Caco-2 (cell line): ENCODE measurements at places on chromosomes 5 and 9.

DNA sequence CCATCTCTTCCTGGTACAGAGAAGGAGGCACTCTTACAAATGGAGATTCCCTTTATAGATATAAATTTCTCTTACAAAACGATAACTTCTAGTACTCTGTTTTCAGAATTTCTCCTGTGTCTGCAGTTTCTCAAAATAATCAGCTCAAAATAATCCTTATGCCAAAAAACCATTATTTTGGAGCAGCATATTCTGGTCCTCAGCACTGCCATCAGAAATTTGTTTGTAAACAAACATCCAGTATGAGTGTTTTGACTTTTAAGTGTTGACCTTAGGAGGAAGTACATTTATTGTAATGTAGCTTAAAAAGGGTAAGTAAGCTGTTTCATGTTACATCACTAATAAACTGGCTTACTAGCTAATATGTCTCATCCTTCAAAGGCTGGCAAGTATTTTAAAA is 52.8 kb upstream of the SNAPC3 start:
- no peak for DNase-seq

DNA sequence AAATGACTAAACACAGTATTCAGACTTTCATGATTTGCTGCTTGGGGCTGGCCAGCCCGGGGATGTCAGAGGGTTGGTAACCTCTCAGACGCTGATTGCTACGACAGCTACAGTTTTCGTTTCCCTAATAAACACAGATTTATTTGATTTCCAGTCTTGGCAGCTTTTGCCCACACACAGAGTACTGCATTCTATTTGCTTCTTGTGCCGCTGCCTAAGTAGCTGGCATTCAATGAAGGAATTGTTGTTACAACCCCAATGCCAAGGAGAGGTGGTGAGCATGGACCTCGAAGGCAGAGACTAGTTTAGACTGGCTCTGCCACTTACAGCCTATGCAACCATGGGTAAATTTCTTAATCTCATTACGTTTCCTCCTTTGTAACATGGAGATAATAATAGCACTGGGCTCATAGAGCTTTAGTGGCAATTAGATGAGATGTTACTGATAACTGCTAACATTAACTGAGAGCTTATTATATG is 247.1 kb upstream of the PANK3 start:
- no peak for DNase-seq

DNA sequence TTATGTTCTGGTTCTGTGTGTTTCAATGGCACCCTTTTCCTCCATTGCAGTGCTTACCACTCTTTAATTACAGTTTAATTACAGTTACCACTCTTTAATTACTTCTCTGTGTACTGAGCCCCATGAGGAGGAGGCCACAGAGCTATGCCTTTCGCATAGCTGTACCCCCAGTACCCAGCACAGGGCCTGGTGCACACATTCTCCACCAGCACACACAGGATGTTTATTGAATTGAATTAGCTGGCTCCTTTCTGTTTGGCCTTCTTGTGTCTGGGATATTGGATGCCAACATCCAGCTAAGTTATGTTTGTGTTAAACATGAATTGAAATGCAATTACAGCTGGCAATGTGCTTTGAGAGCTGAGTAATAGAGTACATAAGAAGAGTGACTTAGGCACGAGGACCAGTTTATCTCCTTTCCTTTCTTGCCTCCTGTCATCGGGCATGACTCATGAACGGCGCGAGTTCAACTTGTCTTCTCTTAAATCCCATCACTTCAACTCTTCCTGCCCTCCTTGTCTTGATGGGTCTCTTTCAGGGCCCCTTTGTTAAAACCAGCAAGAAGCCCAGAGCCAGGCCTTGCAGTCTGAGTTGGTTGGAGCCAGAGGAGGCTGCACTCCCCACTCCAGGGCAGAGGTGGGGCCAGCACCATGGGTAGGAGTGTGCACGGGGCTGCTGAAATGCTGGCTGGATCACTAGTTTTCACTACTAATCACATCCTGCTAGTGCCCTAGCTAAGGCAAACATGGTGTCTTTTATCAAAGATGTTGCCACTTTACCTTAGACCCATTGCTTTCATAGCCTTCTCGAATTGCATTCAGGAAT is 37.4 kb downstream of the MVB12B start:
- DNase-seq: no peak

DNA sequence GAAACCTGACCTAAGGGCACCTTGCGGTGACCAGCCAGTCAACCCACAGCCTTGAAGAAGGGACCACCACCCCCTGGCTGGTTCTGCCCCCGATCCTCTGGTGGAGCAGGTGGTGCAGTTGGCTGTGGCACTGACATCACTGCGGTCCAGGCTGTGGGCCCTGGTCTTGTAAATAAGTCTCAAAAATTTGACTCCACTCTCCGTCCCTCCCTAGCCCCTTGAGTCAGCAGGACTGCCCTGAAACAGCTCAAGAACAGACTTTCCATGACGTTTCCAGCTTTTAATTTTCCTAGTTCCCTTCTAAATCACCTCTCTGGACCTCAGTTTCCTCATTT is 134.8 kb upstream of the BOD1 start:
- no peak for DNase-seq

GRCh38 chr5:84063041-84063440 is 321.6 kb downstream of the EDIL3 start:
- no peak for DNase-seq

DNA sequence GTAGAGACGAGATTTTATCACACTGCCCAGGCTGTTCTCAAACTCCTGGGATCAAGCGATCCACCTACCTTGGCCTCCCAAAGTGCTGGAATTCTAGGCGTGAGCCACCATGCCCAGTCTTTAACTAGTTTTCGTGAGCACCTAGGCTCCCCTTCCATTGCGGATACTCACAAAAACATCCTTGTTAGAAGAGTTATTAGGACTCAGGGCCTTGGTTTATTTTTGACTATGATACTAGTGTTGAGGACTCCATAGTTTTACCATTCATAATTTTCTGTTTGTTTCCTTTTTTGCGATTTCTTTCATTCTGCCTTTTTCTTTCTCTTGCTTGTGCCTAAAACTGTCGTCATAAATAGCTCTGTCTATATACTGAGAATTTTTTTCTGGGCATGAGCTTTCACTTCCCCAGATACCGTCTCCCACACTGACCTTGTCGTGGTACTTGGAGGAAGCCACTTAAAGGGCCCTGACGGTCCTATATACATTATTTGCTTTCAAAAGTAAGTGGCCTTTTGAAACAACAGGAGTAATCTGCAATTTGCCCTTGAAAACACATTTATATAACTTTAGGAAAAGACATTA is 5.2 kb downstream of the F2R start:
- DNase-seq: no peak

- peak; percentile 71 for DNase-seq
Measured at GRCh38 chr5:150562832-150563231, 54.9 kb downstream of the NDST1 start.

DNA sequence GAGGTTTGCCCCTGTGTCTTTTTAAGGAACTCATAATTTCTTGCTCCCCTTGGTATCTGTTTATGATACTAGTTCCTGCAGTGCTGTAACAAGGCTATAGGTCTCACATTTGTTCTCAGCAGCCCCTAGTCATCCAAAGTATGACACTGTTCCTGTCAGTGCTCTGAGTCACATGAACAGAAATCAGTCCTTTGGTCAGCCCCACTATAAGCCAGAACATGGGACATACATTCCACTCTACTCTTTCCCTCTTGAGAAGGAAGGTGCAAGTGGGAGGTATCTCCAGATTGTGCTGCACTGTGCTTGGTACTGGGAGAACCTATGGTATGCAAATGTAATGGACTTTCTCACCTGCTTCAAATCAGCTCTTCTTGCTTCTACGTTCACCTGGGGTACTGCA is 87.0 kb downstream of the IARS1 start:
- DNase-seq: no peak

DNA sequence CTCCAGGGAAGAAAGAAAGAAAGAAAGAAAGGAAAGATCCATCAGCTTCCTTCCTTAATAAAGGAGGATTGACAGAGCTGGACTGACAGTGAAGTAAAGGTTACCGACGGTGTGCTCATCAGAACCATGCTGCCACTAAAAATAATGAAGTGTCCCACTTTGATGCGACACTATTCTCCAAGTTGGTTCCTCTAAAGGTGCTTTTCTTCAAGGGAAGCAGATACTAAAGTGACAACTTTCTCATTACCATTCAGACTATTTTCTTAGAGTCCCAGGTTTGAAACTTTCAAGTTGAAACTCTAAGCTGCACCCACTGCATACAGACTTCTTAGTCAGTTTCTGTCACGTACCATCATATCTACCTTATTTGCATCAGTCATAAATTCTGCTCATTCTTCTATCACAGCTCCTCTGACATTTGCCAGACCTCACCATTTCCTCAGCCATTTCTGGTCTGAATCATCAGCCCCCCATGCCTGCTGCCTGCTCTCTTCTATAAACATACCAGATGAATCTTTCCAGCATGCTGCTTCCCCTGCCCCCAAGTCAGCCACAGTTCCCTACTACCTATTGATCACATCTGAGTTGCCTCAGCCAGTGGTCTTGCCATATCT is 177.6 kb downstream of the DEPDC1B start:
- no peak for DNase-seq

- peak; percentile 53 for DNase-seq
Measured at GRCh38 chr9:114551750-114552685, 35.6 kb upstream of the ATP6V1G1 start.

DNA sequence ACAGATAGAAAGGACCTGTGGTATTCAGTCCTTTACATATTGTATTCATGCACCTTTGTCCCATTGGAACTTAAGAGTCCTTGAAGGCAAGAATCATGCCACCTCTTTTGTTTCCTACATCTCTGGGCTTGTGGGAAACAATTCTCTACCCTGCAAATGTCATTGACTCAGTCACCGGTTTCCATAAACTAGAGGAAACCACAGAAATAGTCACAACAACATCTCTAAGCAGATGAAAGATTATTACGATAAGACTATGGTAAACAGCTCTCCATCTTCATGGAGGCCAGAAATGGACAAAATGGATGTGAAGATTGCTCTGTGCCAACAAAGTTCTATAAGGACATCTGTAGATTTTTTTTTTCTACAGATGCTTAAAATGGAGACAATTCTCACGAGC is 165.5 kb downstream of the PIK3R1 start:
- no peak for DNase-seq

GRCh38 chr5:1792842-1793266 is 6.8 kb downstream of the MRPL36 start:
- peak; percentile 17 for DNase-seq

DNA sequence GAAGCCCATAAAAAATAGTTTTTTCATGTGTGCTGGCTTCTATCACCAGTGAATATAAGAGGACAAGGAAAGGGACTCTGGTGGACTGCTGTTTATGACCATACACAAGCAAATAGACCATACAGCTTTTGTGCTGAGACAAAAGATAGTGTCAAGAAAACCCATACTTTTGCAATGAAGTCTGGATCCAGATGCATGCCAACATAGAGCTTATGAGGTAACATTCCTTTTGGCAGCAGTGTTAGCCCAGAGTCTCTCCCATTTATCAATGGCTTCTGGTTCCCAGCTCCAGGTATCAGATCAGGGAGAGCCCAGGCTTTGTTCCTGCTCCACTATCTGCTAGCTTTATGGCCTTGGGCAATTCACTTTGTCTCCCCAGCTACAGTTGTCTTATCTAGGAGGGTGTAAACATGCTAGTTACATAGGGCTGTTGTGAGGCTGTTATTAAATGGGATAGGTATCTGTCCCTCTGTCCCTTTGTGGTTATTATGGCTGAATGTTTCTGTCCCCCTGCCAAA is 55.6 kb downstream of the CCDC192 start:
- DNase-seq: peak; percentile 73
